ENCODE measurements at places on chromosomes 5 and 9. TPM values are rescaled to one million over a fixed set of nuclear protein-coding genes. Genes with fewer than 3 reads are reported as not detected.
A peak's percentile ranks its signal among the peaks of the same experiment; 100 is the strongest.

GRCh38 chr9:97921959-97922724 is at the start of gene TRMO:
TRMO (minus strand) TSS chr9:97922500; CDS start chr9:97922493, 7 bp downstream.
- DNase-seq: peak; percentile 84

- no peak for DNase-seq
These were observed 184.9 kb downstream of the FANCC start for GRCh38 chr9:95132366-95133324.

Gene PCA3
- total RNA-seq: not detected

Gene PCDHA12
- 0.96 TPM for total RNA-seq

DNA sequence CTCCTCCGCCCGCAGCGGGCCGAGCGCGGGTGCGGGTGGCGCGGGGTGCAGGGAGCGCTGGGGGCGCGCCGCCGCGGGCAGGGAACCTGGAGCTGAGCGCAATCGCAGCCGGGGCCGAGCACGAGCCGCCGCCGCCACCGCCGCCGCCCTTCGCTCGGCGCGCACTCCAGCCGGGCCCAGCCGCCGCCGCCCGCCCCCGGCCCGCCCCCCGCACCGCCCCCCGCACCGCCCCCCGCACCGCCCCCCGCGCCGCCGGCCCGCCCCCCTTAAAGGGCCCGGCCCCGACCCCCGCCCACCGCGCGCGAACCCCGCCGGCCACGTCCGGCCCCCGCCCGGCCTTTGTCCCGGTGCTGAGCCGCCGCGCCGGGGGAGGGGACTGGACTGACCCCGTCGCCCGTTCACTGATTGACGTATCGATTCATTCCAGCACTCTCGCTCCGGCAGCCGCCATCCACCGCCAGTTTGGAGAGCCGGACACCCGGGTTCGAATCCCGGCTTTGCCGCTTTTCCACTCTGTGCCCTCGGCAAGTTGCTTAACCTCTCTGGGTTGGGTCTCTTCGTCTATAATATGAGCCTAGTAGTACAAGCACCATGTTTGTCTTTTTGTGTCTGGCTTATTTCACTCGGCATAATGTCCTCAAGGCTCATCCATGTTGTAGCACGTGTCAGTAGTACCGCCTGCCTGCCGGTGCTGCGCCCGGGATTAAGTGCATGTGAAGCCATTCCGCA is at the start of gene SH3PXD2B:
TSS of gene SH3PXD2B (minus strand) at position 168 of the 729 bp plus-strand sequence. CDS start 173 bp downstream, outside the sequence.
- DNase-seq: no peak

DNA sequence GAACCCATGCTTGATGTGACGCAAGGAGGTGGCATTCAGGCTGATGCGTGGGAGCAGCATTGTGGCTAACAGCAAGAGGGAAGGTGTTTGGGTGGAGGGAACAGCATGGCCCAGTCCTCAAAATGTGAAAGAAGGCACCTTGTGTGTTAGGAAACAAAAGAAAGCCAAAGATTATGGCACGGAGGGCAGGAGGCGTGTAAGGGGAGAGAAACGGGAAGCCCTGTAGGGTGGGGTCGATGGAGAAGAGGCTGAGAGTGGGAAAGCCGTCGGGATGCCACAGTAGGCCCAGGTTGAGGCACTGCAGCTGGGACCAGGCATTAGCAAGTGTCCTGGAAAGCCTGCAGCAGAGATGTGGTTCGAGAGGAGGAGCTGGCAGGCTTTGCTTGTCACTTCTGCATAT is 241.1 kb downstream of the GADD45G start:
- no peak for DNase-seq

Gene POMT1
- total RNA-seq: 29.3 TPM

- no peak for DNase-seq
These were observed 64.1 kb downstream of the GALNT12 start for GRCh38 chr9:98871558-98872065.

GRCh38 chr9:34552986-34553385 is 30.2 kb upstream of the ENHO start:
- no peak for DNase-seq

- no peak for DNase-seq
These were observed 132.2 kb upstream of the TARS1 start for GRCh38 chr5:33308586-33308985.

Gene ZFR
- 76.3 TPM for total RNA-seq

DNA sequence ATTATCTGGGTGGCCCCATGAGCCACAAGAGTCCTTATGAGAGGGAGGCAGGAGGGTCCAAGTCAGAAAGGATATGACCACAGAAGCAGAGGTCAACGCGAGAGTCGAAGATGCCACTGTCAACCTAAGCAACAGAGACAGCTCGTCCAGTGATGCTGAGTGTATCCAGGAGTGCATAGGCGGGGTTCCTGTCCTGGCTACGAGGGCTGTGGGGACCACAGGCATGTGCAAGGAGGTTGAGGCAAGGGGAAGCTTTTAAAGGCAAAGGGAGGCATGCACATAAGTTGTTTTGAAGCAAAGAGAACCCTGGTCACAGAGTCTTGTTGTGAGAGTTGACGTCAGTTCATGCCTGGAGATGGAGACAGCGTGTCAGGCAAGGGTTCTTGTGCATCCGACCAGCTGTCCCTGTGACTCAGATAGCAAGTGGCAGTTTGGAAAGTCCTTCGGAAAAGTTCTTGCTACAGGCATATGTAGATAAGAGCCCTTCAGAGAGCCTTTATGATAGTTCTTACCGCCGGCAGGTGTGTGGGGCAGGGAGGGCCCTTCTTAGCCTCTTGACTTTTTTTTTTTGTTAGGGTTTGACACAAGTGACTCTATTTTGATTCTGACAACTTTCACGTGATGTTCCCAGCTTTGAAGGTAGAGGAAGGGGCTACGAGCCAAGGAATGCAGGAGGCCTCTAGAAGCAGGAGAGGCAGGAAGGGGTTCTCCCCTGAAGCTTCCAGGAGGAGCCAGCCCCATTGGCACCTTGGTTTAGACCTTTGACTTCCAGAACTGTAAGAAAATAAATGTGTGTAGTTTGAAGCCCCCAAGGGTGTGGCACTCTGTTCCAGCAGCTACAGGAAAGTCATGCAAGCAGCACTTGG is 66.0 kb upstream of the FCN1 start:
- no peak for DNase-seq

Gene AJM1
- total RNA-seq: 0.75 TPM

DNA sequence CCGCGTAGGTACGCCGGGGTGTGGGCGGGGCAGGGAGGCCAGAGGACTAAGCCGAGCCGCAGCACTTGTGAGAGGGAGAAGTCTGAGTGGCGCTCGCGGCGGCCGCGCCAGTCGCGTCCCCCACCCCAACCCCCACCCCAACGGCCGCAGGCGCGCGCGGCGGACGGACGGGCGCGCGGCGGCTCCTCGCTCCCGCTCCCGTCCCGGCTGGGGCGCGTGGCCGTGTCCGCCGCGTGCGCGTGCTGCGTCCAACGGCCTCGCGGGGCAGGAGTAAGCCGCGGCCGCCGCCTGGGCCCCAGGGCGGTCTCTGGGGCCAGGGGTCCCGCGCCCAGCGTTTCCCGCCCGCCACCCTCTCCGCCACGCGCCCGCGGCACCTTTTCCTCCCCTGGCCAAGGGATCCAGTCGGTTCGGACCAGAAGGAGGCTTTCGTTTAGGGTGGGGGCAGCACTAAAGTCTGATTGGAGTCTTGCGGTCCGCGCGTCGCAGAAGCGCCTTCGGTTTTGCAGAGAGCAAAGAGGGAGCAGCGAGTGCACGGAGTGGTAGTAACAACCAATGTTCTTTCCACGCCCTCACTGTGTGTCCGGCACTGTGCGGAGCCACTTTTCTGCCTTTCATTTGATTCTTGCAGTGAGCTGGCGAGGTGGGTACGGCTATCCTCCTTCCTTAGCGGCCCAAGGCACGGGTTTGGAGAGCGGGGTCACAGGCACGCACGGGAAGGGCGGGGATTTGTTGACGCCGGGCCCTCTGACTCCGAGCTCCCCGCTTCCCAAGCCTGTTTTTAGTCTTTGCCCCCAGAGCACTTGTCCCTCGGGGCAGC is 483 bp downstream of the G3BP1 start:
- DNase-seq: no peak

Gene ADAMTSL1
- total RNA-seq: 0.62 TPM

DNA sequence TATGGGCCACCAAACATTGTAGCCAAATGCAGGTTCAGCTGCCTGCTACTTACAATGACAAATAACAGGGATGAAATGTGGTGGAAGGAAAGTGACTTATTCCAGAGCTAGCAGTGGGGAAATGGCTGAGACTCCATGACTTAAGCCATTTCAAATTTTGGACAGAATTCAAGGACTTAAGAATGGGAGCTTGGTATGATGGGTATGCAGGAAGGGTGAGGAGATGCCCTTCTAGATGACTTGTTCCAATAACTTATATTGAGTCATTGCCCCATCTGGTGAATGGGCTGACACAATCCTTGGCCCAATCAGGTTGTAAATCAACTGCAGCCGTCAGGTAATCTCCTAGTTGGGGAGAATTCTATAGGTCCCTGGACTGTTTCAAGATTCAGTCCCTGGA is 230.7 kb upstream of the SGCD start:
- no peak for DNase-seq
